ENCODE measurements at places on chromosomes 3 and 15.

GRCh38 chr3:169945313-169945712, 21.3 kb upstream of the SEC62 start:
- DNase-seq, result no peak

DNA sequence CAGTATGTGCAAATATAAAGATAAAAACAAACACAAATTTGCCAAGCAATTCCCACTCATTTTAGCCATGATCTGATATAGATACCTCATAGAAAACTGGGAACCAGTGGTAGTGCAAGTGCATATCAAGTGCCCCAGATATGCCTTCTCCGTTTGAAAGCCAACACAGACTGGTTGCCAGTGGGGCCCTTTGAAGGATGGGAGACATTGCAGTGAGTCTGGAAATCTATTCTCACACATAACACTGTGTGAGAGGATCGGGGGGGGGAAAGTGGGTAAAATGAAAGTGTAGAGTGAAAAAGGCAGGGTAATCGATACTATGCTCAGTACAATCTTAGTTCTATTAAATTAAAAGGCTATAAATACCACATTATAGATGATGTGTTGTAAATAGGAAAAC, 83.0 kb downstream of the CBLB start:
- DNase-seq, result no peak

GRCh38 chr3:170813266-170813665, 56.7 kb downstream of the RPL22L1 start:
- DNase-seq, result no peak

- no peak for DNase-seq
Observed at GRCh38 chr3:4906107-4906621, 73.1 kb upstream of the BHLHE40 start.

DNA sequence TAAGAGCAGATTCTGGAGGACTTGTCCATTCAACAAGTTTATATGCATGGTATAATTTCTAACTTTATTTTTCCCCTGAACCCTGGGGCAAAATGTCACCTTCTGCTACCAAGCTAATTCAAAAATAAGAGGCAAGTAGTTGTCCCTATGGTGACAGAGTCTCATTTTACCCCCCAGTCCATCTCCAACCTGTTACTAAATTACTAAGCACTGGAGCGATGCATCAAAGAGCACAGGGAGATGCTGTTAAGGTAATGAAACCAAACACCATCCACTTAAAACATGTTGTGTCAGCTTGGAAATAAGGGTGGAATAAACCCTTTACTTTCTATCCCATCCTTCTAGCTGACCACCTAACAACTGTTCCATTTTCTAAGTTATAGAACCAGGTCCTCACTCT, 417.4 kb upstream of the ATP11B start:
- no peak for DNase-seq

GRCh38 chr3:115071601-115072000, 75.5 kb downstream of the ZBTB20 start:
- no peak for DNase-seq

DNA sequence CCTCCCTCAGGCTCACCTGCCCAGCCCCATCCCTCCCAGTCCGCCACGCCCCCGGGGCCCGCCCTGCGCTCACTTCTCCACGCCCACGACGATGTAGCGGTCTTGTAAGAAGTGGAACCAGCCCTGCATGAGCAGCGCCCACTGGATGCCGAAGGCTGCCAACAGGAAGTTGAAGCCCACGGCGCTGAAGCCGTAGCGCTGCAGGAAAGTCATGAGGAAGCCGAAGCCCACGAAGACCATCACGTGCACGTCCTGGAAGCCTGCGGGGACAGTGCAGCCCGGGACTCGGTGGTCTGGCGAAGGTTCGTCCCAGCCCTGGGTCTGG, 9.7 kb downstream of the RHCG start:
- no peak for DNase-seq

DNA sequence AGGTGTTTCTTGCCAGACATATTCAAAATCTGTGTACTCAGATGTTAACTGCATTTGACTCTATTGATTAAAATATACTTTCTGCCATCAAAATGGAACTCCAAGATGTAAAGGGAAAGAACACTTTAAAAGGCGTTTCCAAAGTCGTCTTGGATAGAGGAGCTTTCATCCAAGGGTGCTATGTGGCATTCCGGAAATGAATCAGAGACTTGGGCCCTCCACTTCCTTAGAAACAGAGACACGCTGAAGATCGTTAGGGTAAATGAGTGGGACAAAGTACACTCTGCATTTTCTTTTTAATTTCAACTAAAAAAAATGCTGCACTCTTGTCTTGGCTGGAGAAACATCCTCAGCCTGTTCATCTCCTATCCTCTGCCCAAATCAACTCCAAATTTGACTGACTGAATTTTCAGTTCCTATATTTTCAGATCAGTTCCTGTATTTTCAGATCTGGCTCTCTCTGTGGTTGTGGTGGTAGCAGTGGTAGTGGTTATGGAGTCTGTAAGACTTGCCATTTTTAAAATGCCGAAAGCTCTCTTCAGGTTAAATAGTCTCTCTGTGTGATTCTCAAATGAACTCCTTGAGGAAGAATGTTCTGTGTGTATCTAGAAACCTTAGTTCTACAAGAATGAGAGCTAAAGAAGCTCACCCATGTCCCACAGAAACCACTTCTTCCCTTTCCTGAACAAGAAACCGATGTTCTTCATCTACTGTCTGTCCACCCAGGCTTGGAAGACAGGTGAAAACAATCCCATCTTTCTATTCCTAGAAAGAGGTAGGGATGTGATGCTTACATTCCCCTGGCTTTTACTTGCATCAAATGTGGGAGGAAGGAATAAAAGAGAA, 156.8 kb upstream of the ICE2 start:
- no peak for DNase-seq

DNA sequence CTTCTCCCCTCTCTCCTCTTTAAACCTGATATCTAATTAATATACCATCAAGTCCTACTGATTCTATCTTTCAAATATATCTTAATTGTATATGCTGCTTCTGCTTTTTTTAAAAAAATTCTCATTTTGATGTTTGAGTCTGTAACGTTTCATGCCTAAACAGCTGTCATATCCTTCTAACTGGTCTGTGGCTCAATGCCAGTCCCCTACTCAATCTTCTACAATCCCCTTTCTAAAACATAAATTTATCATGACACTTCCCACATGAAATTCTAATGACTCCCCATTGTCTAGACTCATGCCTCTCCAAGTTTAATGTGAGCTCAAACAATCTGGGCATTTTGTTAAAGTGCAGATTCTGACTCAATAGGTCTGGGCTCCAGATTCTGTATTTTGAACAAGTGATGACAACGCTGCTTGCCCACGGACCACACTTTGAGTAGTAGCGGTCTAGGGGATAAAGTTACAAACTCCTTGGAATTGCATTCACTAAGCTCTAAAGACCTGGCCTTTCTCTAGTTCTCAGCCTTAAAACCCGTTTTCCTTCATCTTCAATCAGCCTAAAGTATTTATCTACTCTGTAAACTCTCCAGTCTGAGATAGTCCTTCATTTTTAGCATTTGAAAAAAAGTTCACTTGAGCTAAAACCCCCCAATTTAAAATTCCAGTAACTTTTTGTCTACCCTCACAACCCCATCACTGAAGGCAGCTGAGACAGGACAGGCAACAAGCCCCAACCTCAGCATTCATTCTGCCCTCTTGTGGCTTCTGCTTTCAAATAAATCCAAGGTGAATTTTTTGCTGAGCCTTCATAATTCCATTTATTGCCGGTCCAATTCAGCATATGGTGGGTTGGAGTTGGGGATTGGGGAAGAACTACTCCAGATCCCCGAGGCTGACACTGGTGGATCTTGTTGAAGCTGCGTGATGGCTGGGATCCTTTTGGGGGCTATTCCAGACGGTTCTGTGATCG, 88.1 kb upstream of the THRB start:
- DNase-seq, result no peak

GRCh38 chr15:63094495-63094931, 27.1 kb upstream of the LACTB start:
- DNase-seq, result no peak

- DNase-seq, result no peak
Observed at GRCh38 chr3:11370191-11370590, 98.0 kb downstream of the ATG7 start.

GRCh38 chr15:88841236-88841635, 38.0 kb downstream of the ACAN start:
- DNase-seq, result no peak

- DNase-seq, result no peak
Observed at GRCh38 chr15:40306908-40307307, 827 bp downstream of the PLCB2 start.

GRCh38 chr3:66450390-66451022, 50.3 kb downstream of the LRIG1 start:
- no peak for DNase-seq

GRCh38 chr3:168807448-168807847, 711.7 kb upstream of the GOLIM4 start:
- DNase-seq, result no peak

DNA sequence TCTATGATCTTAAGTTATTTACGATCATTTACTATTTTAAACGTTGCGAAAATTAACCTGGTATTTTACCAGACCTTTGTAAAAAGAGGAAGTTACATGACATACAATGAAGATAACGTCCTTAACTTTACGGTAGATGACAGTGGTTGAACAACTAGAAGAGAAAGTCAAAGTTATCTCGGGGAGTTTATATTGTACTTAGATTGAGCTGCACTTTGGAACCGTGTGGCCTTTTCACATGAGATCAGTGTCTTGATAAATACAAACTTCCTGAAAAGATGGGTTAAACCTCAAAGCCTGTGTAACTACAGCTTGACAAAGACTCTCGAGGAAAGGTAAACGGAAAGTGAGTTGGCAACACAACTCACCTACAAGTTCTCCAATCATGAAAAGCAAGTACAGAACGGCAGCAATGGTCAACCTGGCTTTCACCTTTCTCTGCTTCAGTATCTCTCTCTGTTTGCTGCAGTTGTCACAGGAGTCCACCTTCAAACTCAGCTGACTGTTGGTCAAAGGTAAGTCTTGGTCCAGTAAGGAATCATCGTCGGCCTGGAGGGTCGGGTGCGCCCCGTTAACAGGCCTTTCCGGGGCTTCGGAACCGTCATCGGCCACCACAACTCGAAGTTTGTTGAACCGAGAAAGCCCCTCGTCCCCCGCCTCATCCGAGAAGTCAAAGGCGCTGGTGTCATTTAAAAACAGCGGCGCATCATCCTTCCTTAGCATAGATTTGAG, 793 bp downstream of the SLC30A4 start:
- no peak for DNase-seq

DNA sequence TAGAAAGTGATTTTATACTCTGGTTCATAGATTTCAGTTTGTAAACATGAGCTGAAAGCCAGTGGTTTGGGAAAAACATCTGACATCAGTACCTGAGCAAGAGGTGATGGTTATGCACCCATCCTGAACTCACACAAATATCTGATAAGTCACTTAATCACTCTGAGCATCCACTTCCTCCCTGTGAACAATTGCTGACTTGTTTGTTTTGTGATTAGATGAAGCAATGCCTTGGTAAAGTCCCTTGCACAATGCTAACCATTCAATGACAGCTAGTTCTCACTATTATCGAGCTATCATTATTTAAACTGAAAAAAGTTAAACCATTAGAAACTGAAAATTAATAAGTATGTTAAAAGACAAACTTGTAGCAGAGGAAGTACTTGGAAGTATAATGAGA, 303.0 kb downstream of the PLOD2 start:
- DNase-seq, result no peak

DNA sequence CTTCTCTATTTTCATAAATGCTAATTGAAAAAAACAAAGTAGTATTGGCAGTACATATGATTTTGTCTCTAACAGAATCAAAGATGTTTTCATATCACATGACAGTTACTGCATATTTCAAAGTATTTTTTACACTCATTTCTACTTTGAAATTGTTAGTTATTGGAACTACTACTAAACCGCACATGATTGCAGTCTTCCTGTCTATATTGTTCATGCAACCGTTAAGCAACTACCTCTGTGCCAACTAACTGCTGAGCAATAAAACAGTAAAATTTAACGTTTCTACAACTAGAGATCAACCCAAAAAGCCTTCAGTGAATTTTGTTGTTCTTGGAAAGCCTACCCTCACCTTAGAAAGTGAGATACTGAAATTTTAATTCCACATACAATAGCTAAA, 64.2 kb downstream of the DMXL2 start:
- no peak for DNase-seq

- no peak for DNase-seq
Observed at GRCh38 chr15:20341901-20342600, 199.5 kb downstream of the GOLGA6L6 start.

GRCh38 chr3:65723985-65724384, 314.7 kb downstream of the MAGI1 start:
- DNase-seq, result no peak

GRCh38 chr3:56942523-56942922, 117.9 kb upstream of the SPATA12 start:
- no peak for DNase-seq

DNA sequence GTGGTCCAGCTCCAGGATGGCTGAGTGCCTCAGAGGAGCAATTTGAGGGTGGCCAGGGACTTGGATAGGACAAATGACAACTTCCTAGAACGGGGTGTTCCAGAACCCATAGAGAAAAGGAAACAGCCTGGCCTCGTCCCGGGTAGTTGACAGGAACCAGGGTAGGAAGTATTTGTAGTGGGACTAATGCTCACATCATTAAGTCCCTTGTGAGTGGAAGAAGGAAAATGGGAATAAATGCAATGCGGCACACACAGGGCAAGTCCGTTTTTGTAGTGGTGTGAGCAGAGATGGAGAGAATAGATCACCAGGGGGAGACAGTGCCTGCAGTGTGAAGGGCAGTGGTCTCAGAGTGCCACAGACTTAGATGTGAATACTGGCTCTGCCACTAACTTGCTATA, 19.6 kb downstream of the TIMP4 start:
- DNase-seq, result no peak

GRCh38 chr15:74776821-74777768, 4.8 kb upstream of the CSK start:
- DNase-seq, result no peak

DNA sequence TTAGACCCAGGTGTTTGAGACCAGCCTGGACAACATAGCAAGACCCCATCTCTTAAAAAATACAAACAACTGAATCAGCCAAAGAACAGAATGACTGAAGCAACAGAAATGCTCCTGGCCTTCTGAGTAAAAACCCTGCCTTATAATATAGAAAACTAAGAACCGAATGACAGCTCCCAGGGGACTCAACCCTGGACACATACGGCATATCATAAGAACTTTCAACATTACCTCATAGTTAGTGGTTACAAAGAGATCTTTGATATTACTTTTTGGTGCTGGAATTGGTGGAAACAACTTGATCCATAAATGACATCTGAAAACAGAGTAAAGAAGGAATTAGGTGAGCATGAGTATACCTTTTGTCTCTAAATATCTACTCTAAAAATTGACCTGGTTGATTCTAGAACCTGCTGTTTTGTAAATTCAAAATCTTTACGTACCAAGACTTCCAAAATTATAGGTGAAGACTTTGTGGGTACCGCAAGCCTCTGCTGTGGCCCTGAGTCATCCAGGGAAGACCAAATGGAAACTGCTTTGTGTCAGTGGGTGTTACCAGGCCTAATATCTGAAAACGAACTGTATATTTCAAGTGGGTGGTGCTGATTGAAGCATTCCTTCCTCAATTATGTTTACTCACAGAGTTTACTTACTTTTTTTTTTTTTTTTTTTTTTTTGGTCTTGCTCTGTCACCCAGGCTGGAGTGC, 35.5 kb downstream of the IL5RA start:
- DNase-seq, result no peak

GRCh38 chr15:26260517-26261133, 397.5 kb upstream of the ATP10A start:
- DNase-seq, result no peak
